ENCODE measurements at places on chromosomes 5 and 9. TPM values are rescaled to one million over a fixed set of nuclear protein-coding genes. Genes with fewer than 3 reads are reported as not detected.

DNA sequence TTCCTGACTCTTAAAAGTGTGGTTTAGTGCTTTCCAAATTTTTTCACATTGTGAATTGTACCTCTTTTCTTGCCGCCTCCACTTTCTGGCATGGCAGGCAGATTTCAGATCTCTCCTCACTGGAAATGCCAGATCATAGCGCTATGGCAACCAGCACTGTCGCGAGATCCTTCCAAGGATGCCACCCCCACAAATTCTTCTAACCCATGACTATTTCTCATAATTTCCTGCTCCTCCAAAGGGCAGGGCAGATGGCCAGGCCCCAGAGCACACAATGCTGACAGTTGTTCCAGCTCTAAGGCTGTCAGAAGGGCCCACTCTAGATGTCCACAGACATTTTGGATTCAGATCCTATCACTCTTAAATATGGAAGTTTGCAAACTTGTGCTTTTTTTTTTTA is 446.2 kb upstream of the RIOK2 start:
- no peak for DNase-seq

- DNase-seq = no peak
These were observed 82.4 kb downstream of the BOD1 start for GRCh38 chr5:173534031-173534430.

- no peak for DNase-seq
These were observed 194.7 kb downstream of the GLIS3 start for GRCh38 chr9:4105183-4105582.

GRCh38 chr9:82332018-82332773 is 343.6 kb downstream of the SPATA31D1 start:
- DNase-seq = no peak

- DNase-seq = no peak
These were observed 285.8 kb upstream of the RASA1 start for GRCh38 chr5:86981898-86982297.

DNA sequence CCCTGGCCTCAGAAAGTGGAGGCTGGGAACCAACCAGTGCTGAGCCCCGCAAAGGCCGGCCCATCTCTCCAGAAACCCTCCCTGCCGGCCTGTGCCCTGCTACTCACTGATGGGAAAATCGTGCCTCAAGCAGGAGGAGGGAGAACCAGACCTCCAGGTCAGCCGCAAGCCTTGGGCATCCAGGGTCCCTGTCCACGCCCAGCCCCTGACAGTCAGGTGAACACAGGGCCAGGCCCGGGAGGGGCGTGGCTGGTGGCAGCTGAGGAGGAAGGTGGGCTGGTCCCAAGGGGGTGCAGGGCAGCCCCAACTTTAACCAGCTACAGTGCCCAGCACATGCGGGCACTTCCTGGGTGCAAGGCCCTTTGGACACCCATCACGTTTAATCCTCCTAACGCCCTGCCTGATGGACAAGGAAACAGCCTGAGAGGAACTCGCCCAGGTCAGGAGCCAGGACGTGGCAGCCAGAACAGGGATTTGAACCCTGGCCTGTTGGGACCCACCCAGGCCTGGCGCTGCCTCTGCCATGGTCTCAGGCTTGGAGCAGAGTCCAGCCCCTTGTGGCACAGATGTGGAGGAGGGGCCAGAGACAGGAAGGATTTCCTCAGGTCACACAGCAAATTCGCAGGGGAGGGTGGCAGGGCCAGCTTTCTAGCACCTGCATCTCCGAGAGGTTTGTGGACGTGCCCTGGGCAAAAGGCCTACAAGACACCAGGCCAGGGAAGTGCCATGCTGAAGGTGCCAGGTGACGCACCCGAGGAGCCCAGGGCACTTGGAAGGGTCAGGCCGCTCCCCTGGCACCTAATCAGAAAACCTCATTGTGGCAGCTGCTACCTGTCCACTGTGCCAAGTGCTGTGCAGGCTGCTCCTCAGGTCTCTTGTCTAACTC is 4.5 kb downstream of the RALGDS start:
- DNase-seq = no peak

GRCh38 chr5:123093601-123094236 is 4.7 kb downstream of the PRDM6 start:
- no peak for DNase-seq

DNA sequence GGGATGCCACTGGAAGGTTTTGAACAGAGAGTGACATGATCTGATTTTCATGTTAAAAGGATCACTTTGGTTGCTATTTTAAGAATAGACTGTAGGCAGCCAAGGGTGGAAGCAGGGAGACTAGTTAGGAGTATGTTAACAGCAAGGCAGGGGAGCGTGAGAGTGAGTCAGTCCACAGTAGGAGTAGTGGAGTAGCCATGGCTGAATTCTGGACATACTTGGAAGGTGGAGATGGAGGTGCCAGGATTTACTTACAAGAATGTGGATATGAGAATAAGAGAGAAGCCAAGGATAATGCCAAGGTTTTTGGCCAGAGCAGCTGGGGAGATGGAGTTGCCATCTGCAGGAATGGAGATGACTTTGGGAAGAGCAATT is 118.8 kb downstream of the GALNT10 start:
- DNase-seq = no peak

DNA sequence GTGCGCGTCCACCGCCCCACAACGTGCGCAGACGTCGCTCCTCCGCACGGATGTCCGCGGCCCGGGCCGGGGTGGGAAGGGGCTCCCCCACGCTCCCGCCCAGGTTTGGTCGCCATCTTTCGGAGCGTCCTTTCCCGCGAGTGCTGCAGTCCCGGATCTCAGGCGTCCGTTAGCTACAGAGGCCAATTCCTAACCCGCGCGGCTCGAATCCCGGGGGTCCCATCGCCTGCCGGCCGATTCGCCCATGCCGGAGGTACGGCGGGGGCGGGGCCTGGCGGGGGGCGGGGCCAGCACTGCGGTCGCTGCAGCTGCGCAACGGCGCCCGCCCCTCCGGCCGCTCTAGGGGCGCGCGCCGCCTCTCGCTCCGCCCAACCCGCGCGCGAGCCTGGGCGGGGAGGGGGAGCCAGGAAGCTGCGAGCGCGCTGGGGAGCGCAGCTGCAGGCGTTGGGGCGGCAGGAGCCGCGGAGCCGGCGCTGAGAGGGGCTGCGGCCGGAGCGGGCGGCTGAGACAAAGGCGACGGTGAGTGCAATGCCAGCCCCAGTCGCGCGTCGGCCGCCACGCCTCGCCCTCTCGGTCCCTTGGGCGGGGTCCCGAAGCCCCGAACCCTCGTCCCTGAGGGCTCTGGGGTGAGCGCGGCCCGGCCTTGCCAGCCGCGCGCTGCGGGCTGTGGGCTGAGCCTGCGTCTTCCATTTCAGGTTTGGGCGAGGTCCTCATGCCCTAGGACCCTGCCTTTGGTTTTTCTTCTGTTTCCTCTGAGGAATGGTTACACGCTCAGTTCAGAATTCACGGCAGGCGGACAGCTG is at the start of gene CDC42SE2:
Gene CDC42SE2 (plus strand): TSS at position 406 of the 803 bp plus-strand sequence. CDS start 95,441 bp downstream, outside the sequence.
- DNase-seq = peak; percentile 89

GRCh38 chr5:116375926-116376325 is 198.7 kb downstream of the SEMA6A start:
- DNase-seq = no peak

CDO1 gene
- 0.28 TPM for total RNA-seq

NEURL1B gene
- total RNA-seq = 3.3 TPM

OTULINL gene
- total RNA-seq = 31.1 TPM

ZDHHC11B gene
- not detected for total RNA-seq

SLC34A3 gene
- total RNA-seq = not detected
